ENCODE measurements at places on chromosomes 7 and 10.

DNA sequence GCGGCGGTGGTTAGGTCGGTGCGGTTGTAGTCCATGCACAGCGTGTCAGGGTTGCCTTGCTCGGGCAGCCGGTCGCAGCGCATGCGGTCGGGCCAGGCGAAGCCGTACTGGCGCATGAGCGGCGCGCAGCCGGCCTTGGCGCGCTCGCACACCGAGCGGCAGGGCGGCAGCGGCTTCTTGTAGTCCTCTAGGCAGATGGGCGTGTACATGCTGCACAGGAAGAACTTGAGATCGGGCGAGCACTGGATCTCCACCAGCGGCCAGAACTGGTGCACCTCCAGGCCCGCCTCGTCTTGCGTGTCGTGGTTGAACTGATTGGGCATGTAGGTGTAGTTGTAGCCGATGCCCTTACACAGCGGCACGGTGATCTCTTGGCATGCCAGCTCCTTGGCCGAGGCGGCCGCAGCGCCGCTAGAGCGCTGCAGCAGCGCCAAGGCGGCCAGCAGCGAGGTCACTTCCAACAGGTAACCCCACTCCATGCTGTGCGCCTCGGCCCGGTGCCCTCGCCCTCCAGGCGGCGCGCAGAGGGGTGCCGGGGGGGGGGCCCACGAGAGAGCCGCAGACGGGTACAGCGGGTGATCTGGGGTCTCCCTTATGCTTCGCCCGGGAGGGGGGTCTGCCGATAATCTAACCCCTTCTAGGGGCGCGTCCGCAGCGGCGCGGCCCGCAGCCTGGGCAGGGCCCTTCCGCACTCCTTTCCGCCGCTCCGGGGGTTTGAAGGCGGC lies 983 bp downstream of the FZD8 start:
- peak; percentile 31 for DNase-seq

DNA sequence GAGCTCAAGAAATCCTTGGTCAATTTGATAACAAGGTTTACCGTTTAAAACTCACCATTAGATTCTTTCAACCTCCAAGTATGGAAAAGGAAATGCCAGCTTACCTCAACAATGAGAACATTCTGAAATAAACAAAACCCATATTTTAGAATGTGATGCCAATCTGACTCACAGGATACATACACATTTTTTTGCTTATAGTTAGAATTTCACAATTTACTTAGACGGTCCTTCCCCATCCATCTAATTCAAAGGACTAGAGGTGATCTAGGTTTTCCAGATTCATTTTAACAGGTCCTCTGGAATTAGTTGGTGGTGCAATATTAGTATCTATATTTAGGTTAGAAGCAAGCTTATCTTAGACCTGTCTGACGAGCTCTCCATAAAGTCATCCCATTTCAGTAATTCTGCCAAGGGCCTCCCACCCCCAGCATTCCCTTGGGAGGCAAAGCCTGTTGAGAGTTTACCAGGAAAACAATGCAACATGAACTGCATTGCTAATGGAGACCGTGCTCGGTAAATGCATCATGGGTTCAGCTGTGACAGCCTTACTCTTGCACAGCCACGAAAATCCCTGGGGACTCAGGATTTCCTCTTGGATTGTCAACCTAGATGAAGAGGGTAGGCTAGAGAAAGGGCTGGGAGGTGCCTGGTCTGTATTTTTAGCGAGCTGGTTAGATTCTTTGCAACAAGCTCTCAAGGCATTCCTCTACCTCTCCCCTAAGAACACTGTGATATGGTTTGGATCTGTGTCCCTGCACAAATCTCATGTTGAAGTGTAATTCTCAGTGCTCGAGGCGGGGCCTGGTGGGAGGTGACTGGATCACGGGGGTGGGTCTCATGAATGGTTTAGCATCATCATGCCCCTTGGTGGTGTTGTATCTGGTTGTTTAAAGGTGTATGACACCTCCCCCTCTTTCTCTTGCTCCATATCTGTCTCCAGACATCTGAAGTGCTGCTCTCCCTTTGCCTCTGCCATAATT lies 93.8 kb downstream of the PRTFDC1 start:
- no peak for DNase-seq

- no peak for DNase-seq
Measured at GRCh38 chr7:127474457-127474856, 81.9 kb upstream of the ZNF800 start.

DNA sequence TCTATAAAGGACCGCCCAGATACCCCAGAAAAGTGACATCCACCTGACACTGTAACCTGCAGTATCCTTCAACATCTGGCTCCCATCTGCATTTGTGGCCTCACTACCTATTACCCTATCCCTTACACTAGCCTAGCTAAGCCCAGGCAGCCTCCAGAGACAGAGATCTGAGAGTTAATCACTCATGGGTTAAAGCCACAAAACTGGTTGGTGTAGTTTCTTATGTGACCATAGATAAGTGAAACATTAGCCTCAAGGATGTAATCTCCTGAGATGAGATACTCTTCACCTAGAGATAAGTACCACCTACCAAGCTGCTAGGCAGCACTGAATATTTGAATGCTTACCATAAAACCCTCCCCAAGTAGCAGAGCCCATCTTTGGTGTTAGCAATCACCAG lies 35.4 kb downstream of the CTTNBP2 start:
- DNase-seq, result no peak

DNA sequence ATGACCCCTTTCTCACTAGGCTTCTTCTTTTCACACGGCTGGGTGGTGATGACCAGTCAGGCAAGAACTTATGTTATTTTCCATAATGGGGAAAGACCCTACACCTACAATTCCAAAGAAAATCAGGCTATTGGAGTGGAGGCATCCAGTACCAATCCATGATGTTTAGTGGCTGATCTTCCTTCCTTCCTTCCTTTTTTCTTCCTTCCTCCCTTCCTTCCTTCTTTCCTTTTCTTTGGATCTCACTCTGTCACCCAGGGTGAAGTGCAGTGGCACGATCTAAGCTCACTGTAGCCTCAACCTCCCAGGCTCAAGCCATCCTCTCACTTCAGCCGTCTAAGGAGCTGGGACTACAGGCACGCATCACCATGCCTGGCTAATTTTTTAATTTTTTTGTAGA lies 2.5 kb downstream of the RGS10 start:
- no peak for DNase-seq

- DNase-seq, result peak; percentile 66
Measured at GRCh38 chr10:30434273-30435072, 489 bp downstream of the MAP3K8 start.

- DNase-seq, result no peak
Measured at GRCh38 chr7:118609207-118609606, 384.7 kb downstream of the ANKRD7 start.

Measured in stimulated activated CD4-positive, alpha-beta T cell treated with anti-CD3 and anti-CD28 coated beads, Interleukin-4, amount 100 ng/mL, for 4 hours (primary cell).